ENCODE measurements at places on chromosomes 7 and 10.

DNA sequence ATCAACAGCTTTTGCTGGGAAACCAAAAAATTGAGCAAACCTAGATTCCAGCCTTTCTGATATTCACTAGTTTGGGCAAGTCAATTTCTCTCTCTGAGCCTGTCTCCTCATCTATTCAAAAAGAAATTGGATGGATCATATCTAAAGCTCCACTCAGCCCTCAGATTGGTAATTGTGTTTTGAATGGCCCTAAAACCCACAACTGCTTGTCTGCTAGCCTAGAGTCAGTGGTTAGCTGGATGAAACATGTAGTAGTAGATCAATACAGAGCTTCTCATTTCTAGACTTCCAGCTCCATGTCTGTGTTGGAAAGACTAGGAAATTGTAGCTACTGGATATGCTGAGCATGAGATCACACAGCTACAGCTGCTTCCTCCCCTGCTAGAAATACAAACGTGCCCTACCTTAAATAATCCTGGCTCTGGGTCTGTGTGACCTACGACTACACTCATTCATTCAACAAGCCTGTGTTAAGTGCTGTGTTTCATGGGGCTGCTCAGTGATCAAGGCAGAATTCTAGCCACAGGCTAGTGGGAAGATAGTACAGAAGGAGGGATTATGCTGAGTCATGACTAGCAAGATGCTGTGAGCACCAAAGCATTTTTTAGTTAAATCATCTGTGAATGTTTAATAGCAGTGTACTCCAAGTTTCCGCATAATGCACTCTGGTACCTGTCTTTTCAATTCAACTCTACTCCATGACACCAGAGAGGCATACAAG is 15.7 kb downstream of the DNTT start:
- no peak for DNase-seq

GRCh38 chr10:7407368-7408290 is 3.2 kb downstream of the SFMBT2 start:
- no peak for DNase-seq

GRCh38 chr10:95308389-95309302 is 17.8 kb upstream of the PDLIM1 start:
- DNase-seq, result no peak

GRCh38 chr10:47057471-47057870 is 146.2 kb downstream of the PTPN20 start:
- no peak for DNase-seq

- no peak for DNase-seq
These were observed 63.7 kb downstream of the ARHGAP12 start for GRCh38 chr10:31864834-31865518.

DNA sequence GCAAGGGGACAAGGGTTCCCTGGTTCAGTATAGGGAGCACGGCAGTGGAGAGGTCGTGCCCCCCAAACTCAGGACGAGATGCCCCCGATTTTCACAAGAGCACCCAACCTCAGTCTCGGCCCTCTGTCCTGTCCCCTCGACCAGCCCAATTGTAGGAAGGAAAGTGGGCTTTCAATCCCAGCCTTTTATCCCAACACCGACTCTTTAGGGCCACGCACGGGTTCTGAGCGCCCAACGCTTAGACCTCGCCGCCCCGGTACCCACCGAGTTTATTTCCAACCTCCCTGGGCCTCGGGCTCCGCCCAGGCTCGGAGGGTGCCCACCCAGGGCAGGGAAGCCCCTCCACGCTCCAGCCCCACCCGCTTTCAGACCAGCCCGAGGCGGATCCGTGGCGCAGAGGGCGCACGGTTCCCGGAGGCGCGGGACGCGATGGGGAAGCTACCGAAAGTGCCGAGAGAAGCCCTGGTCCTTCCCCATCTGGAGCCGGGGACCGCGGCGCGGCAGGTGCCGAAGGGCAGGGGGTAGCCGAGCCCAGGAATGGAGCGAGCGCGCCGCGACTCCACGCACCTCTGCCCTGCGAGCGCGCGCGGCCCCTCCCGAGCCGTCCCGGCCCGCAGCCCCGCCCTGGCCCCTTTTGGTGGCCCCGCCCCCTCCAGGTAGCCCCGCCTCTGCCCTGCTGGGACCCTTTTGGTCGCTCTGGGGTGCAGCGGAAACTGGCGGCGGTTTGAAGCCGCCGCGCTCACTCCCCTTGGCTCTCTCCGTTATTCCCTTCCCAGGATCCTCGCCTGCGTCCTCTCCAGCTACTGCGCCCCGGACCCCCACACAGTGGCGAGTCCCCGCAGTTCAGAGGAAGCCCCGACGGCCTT is 20.4 kb downstream of the GRID2IP start:
- no peak for DNase-seq

- DNase-seq, result no peak
These were observed 25.8 kb upstream of the FAM13C start for GRCh38 chr10:59387951-59388670.

DNA sequence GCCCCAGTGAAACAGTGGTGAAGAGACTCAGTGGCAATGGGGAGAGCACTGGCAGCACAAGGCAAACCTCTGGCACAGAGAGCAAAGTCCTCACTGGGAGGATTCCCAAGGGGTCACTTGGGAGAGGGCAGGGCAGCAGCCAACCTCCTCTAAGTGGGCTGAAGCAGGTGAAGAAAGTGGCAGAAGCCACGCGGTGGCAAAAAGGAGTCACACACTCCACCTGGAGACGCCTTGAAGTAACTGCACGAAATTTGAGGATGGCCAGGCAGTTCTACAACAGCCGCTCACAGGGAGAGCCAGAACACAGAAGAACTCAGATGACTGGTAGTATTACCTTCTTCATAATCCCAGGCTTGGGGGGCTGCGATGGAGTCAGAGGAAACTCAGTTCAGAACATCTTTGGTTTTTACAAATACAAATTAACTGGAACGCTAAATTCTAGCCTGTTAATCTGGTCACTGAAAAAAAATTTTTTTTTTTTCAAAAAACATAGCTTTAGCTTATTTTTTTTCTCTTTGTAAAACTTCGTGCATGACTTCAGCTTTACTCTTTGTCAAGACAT is 574 bp upstream of the IL6 start:
- no peak for DNase-seq

- DNase-seq, result no peak
These were observed 521.6 kb upstream of the SORCS1 start for GRCh38 chr10:107686095-107686494.

GRCh38 chr10:112779025-112779770 is 170.8 kb upstream of the TCF7L2 start:
- DNase-seq, result no peak

DNA sequence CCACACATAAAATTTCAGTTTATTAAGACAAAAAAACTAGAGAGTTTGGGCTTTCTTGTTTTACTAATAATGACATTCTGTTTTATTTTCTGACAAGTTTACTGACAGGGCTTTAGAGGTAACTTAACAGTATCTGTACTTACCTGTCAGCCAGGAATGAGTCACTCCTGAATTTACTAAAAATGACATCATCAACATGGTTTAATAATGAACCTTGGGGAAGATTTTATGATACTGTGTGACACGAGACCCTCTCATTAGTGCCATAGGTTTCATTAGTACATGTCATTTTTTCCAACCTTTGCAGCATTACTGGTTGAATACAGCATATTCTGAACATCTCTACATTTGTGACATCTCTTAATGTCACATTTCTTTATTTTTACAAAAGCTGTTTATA is 131.1 kb downstream of the KCND2 start:
- no peak for DNase-seq

GRCh38 chr10:9230625-9231024 is 1176.1 kb downstream of the GATA3 start:
- DNase-seq, result no peak

GRCh38 chr10:3469639-3470020 is 297.0 kb upstream of the PITRM1 start:
- no peak for DNase-seq

GRCh38 chr10:33534416-33534815 is 199.9 kb upstream of the NRP1 start:
- no peak for DNase-seq

DNA sequence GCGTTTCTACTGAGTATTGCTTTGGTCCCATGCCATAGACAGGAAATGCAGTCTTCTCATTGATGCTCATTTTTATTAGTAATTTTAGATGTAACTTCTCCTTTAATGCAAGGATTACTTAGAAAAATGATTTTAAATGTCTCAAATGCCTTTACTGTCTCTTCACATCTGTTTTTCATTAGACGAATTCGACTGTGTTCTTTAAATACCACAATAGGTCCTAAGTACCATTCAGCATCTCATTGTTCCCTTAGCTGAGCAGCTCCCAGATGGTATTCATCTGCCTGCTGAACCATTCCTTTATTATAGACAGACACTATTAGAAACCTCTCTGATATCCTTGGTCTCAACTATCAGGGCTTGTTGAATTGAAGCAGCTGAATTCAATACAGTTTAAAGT is 113.6 kb downstream of the LSMEM1 start:
- DNase-seq, result no peak

DNA sequence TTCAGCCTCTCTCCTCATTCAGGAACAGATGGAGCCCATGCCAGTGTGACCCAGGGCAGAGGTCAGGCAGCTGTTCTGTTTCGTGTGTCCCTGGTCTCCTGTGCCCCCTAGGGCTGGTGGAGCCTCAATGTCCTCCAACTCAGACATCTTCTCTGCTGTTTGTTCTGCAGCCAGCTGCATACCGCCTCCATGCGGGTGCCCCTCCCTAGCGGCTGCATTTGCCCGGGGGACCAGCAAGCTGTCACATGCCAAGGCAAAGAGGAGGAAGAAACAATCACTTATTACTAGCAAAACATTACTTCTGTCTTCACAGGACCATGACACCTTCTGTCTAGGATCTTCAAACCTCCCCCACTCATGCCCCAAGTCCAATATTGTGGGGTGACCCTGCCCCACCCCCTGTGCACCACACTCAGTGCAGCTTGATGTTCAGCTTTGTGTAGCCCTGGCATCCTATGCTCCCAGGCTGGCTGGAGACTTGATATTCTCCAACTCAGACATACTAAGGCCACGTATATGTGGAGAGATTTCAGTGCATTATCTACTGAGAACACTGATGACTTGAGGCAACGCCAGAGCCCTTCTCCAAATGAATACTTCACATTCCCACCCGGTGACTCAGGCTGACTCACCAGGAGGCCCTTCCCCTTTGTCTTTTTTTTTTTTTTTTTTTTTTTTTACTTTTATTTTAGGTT is 188.9 kb downstream of the SKIDA1 start:
- no peak for DNase-seq

DNA sequence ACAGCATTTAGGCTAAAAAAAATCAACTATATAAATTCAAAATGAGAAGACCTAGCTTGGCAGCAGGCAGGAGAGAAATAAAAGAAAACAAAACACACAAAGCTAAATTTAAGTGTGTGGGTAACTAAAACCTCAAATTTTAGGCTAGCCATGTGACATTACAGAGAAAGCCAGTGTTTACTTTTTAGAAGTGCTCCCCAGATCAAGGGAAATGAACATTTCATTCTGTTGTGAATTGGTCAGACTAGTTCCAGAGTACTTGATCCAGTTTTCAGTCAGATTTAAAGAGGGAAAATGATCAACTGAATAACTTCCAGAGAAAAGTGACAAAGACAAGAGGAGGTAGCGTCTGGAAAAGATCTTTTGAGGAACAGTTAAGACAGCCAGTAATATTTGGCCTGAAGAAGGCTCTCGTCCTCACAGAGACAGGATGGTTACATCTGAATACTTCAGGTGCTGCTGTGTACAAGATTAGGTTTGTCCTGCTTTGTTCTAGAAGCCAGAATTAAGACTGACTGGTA is 563.4 kb downstream of the KCNMA1 start:
- DNase-seq, result no peak

DNA sequence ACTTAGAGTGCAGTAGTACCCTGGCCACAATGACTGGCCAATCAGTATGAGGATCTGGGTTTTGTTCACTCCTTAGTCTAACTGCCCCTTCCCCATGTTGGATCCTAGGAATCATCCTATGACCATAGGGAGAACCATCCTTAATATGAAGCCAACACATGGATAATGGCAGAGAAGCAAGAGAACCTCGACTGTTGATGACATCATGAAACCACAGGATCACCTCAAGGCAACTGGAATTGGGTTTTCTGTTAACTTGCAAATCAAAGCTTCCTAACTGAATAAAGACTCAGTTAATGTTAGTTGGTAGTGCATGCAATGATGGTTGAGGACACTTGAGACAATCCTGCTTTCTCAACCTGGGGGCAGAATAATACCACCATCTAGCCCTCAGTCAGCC is 3.3 kb upstream of the PRXL2A start:
- DNase-seq, result no peak

All from NCI-H1417 treated with DMSO at 0.1 percent for 48 hours (cell line).